ENCODE measurements at places on chromosomes 7 and 10. TPM values are rescaled to one million over a fixed set of nuclear protein-coding genes. Genes with fewer than 3 reads are reported as not detected.

DNA sequence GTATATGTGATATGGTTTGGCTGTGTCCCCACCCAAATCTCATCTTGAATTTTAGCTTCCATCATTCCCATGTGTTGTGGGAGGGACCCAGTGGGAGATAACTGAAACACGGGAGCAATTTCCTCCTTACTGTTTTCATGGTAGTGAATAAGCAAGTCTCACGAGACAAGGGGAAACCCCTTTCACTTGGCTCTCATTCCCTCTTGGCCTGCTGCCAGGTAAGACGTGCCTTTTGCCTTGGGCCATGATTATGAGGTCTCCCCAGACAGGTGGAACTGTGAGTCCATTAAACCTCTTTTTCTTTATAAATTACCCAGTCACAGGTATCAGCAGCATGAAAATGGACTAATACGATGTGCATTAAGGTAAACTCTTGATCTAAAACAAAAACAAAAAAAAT, 357.1 kb upstream of the AOAH start:
- peak; percentile 23 for DNase-seq

GRCh38 chr10:6409971-6410643, 170.0 kb downstream of the PRKCQ start:
- DNase-seq = peak; percentile 35

- DNase-seq = no peak
Measured at GRCh38 chr7:130913639-130914553, 179.9 kb upstream of the KLF14 start.

The UCMA gene
- polyA plus RNA-seq = not detected

The CPXM2 gene
- polyA plus RNA-seq = not detected

DNA sequence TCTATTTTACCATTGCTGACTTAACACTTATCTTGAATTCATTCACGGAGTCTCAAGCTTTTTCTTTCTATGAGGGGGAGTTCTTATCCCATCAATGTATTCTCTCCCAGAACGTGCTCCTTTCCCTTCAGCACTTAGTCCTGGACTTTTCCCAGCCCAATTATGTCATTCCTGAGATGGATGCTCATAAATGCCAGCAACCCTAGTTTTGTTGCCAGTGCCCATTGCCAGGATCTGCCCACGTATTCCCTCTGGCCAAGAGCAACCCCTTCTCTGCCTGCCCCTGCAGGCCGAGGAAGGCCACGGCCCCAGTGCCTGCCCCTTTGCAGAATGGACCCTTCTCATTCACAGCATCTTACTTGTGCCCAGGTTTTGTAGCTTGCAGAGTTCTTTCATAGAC, 67.4 kb upstream of the PPP1R3C start:
- no peak for DNase-seq

GRCh38 chr7:66967029-66967428, 28.4 kb downstream of the SBDS start:
- no peak for DNase-seq

DNA sequence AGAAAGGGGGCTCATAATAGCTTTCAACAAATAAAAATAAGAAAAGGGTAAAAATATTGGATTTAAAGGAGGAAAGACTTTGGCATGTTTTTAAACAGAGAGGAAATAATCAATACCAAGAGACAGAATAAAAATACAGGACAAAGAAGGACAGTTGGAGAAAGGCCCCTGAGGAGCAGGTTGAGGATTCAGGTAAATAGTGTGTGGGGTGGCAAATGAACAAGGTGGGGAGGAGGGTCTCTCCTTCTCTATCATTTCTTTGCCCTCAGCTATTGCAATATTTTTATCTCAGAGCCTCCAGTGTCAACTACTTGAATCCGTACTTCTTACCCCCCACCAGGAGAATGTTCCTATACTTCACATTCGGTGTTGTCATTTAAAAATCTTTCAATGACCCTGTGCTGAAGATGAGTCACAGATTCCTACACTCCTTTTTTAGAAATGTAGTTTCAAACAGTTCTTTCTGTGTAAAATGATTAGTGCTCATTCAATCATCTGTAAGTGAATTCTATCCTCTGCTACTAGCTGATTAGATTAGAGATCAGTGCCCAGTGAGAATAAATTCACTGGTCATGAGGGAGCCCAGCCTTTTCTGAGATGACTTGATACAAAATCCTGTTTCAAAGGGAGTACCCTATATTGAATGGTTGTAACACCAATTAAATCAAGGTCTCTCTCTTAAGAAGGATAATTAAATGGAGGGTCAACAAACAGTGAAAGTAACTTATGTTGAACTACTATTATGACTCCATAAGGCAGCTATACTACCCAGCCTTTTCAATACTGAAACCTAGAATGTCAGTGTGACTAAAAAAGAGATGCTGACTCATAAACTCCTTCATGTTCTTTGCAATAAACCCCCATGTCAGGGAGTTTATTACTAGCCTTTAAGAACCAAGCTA, 50.4 kb upstream of the WNT16 start:
- peak; percentile 74 for DNase-seq

- peak; percentile 34 for DNase-seq
Measured at GRCh38 chr7:159027789-159028507, 116.7 kb downstream of the VIPR2 start.

- DNase-seq = no peak
Measured at GRCh38 chr10:131982185-131982756, 548 bp upstream of the BNIP3 start.

The MARVELD1 gene
- polyA plus RNA-seq = 84.8 TPM

GRCh38 chr10:73848821-73849489, 25.4 kb downstream of the CAMK2G start:
- peak; percentile 55 for DNase-seq

The PIK3AP1 gene
- not detected for polyA plus RNA-seq

DNA sequence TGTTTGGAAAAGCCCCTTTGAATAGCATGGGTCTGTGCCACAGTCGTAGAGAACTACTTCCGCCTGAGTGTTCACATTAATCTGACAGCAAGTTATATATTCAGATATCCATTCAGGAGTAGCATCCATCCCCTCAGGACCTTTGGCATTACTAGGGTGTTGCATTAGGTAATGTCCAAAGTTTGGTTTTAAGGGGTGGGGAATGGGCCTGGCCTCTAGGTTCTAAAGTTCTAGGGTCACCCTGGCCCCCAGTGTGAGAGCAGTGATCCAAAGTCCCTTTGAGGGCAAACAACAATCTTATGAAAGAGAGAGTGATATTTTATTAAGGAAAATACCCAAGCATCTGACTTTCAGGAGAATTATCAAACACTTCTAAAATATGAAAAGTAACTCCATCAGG, 12.3 kb downstream of the MCM10 start:
- no peak for DNase-seq

GRCh38 chr7:45101748-45102147, 9.7 kb downstream of the TBRG4 start:
- DNase-seq = no peak

The GPR158 gene
- not detected for polyA plus RNA-seq

- DNase-seq = peak; percentile 88
Measured at GRCh38 chr7:106009503-106010226, 46.6 kb downstream of the CDHR3 start.

- DNase-seq = no peak
Measured at GRCh38 chr10:29408847-29409240, 120.0 kb downstream of the LYZL1 start.

GRCh38 chr10:76302481-76302880, 871.1 kb downstream of the LRMDA start:
- DNase-seq = no peak

The ABHD11 gene
- 30.4 TPM for polyA plus RNA-seq

The GPR37 gene
- polyA plus RNA-seq = 0.08 TPM

The ZSCAN25 gene
- 8.9 TPM for polyA plus RNA-seq

- DNase-seq = no peak
Measured at GRCh38 chr10:12382157-12382548, 32.8 kb downstream of the CAMK1D start.

The CTAGE4 gene
- 1.5 TPM for polyA plus RNA-seq

The CYP3A7 gene
- 0.02 TPM for polyA plus RNA-seq

- no peak for DNase-seq
Measured at GRCh38 chr7:999941-1000935, 17.3 kb downstream of the CYP2W1 start.

- DNase-seq = no peak
Measured at GRCh38 chr10:75944061-75944460, 512.6 kb downstream of the LRMDA start.

- DNase-seq = no peak
Measured at GRCh38 chr10:118239236-118239630, 102.9 kb downstream of the FAM204A start.

DNA sequence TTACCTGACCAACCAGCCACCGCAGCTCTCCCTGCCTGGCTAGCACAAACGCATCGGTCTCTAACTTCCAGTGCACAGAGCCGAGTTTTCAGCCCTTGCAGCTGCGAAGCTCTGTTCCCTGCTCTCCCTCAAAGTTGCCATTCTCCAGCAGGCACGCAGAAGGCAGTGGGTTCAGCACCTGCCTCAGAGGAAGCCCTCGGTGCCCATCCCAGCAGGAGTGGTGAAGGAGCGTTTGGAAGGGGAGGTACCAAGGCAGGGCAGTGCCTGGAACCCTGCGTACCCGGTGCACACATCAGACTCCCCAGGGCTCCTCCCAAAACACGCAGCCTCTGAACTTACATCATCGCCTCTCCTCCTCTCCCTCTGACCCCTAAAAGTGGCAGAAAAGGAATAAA, 1.7 kb upstream of the STK32C start:
- no peak for DNase-seq

DNA sequence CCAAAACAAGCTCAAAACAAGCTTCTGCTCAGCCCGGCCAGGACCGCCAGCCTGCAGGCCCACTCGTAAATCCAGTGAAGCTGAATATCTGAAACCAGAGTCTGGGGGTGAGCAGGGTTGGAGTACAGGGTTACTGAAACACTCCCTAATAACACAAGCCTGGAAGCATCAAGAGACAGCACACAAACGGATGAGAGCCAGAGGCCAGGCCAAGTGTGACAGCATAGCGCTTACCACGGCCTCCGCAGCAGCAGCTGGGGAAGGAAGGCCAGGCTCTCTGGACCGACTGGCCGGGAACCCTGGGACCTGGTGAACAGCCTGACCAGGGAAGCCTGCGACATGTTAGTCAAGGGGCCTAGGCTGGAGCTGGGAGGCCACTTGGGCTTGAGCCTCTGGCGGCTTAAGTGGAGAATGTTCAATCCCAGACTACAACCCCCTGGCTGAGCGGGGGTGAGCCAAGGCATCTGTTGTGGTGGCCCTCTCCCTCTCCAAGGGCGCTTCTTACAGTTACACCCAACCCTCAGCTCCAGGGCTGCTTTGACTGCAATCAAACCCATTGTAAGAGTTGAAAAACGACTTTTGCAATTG, 21.7 kb upstream of the RNF32 start:
- no peak for DNase-seq

DNA sequence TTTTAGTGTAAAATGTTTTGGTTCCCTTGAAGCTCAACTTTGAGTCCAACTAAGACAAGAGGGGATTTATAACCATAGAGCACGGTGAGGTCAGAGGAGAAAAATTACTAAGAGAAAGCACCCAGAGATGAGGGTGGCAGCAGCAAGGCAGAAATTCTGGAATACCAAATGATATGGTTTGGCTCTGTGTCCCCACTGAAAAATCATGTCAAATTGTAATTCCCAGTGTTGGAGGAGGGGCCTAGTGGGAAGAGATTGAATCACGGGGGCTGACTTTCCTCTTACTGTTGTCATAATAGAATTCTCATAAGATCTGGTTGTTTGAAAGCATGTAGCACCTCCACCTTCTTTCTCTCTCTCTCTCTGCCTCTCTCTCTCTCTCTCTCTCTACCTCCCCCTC, 19.4 kb upstream of the AKR1C1 start:
- no peak for DNase-seq

- no peak for DNase-seq
Measured at GRCh38 chr7:117665368-117665767, 185.5 kb downstream of the CFTR start.
